ENCODE measurements at places on chromosomes 4 and X.

DNA sequence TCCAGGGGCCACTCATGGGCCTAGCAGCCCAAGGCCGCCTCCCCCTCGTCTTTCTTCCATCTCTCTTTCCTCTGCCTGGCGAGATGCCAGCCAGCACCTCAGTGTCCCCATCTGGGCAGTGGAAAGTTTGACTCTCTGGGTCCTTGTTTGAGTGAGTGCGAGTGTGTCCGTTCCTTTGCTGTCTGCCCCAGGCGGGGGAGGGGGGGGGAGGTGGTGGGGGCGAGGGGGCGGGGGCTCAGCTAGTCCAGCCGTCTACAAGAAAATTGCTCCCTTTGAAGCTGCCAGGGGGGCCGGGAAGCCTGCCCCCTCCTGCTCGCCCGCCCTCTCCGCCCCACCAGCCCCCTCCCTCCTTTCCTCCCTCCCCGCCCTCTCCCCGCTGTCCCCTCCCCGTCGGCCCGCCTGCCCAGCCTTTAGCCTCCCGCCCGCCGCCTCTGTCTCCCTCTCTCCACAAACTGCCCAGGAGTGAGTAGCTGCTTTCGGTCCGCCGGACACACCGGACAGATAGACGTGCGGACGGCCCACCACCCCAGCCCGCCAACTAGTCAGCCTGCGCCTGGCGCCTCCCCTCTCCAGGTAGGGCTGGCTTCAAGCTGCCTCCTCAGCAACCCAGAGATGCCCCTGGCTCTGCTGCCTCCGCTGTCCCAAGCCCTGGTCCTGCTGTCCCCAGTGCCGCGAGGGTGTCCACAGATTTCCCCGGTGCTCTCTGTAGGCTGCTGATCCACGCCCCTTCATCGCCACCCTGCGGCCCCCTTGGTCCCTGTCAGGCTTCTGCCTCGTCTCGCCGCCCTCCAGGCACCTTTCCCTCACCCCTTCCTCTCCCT, at the start of gene BGN:
Gene BGN, plus strand, starts transcription at position 440 of the 821 bp plus-strand sequence. CDS start 9,652 bp downstream, outside the sequence.
- DNase-seq: no peak

- no peak for DNase-seq
Measured at GRCh38 chr4:159414305-159414704, 311.4 kb downstream of the RAPGEF2 start.

DNA sequence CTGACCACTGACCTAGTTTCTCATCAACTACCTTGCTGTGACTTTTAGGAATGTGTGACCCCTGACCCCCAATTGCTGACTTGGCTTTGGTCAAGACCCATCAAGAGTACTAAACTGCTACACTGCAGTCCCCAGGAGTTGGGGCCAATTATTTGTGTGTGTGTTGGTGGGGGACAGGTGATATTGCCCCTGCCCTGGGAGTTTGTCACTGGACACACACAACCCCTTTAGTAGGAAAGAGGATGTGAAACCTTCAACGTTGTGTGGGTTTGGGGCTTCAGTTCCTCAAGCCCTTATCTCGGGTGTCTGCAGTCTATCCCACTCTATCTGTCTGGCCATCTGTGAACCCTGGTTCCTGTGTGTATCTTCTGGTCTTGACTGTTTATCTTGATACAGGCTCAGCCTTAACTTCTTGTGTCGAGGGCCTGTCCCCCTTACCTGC, 6.5 kb downstream of the SASH3 start:
- DNase-seq: no peak

DNA sequence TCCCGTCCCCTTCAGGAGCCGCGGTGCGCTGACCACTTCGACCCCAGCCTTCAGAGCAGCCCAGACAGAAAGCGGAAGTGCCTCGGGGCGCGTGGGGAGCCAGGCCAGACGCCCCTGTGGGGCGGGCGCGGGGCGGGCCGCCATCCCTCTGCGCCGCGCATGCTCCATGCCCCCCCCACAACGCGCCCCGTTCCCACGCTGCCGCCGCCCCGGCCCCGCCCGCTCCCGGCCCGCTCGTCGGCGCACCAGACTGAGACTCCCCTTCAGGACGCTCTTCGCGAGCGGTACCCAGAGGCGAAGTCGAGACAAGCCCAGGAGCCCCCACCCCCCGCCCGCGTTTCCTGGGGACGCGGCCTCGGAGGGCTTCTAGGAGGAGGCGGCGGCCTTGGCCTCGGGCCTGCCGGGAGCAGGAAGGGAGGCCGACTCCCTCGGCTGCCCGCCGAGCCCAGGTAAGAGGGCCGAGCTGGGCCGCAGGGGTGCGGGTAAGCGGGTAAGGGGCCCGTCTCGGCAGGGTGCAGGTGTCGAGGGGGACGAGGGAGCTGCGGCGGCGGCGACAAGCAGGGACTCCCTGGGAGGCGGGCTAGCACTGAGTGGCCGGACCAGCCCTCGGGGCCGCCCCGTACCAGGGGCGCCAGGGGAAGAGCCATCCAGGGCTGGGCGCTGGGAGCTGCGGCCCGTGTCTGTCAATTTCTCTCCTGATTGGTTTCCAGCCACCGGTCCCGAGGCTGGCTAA, at the start of gene ZFP92:
Gene ZFP92, plus strand, starts transcription at position 218 of the 733 bp plus-strand sequence. CDS start 6,851 bp downstream, outside the sequence.
- no peak for DNase-seq

DNA sequence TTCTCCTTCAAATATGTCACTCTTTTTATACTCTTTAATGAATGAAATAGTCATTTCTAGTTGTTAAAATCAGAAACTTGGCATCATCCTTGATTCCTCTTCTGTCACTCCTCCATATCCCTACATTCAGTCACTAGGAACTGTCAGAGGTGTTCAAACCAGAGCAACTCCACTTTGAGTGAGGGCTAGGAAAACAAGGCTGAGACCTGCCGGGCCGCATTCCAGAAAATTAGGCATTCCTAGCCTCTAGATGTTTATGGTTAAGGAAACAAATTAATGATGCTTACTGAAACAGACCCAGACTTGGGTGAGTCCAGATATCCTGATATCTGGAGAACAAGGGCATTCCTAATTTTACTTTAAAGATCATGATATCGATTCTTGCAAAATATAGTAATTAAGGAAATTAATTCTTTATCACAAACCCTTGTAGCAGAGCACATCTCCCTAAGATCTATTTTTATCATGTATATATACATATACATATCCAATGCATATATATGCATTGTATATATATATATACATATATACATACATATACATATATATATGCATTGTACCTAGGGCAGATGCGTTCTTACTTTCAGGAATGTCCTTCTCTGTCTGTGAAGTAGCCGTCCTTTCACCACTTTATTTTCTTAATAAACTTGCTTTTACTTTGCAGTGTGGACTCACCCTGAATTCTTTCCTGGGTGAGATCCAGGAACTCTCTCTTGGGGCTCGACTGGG, 98.4 kb upstream of the GC start:
- no peak for DNase-seq

DNA sequence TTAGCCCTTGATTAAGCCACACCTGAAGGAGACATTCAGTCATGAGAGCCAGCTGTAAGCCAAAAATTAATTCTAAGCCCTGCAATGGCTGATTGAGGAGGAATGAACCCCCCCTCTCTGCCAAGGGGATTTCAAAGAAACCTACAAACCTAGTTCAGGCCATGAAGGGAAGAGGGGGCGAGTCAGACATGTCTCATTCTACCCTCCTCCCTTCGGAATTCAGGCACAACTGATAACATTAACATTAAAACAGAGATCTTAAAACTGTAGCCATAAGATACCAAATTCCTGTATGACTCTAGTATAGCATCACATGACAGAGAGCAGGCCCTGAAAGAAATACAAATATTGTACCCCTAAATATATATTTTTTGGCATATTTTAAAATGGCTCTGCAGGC, 40.4 kb upstream of the AFAP1 start:
- no peak for DNase-seq

GRCh38 chr4:18063079-18063478, 41.5 kb upstream of the LCORL start:
- DNase-seq: no peak
